ENCODE measurements at places on chromosomes 2 and 18.

- DNase-seq = no peak
These were observed 178.1 kb downstream of the TWIST2 start for GRCh38 chr2:239025951-239026461.

DNA sequence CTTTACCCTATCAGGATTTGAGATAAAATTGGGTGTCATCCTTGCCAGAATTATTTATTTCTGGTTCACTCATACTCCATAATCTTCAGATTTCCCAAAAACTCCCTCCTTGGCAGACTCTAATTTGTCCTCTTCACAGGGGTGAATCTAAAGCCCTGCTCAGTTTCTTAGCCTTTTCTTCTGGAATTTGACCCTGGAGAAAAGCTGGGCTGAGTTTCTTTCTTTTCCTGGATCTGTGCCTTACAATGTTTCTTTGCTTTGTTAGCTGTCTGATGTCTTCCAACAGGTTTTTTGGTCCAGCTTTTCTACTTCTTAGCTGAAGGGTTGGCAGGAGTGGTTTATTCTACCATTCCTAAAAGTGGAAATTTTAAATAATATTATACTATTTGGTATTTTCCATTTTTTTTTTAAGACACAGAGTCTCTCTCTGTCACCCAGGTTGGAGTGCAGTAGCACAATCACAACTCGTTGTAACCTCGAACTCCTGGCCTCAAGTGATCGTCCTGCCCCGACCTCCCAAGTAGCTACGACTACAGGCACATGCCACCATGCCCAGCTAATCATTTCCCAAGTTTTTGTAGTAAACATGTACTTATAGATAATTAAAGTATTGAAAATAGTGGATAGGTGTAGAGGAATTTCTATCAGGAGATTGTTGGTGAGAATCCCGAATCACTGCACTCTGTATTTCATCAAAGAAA, 138.4 kb upstream of the TWIST2 start:
- no peak for DNase-seq

DNA sequence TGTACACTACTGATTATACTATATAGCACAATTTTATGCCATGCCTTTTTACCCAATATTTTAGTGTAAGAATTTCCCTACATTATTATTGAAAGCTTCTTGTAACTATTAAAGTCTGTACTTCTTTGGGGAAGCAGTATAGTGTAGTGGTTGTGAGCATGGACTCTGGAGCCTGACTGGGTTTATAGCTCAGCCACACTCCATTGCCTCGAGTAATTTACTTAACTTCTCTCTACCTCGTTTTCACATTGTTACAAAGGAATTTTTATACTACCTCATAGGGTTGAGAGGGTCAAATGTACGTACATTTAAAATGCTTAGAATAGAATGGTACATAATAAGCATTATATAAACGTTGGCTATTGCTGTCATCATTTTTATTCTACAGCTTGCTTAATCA, 139.2 kb downstream of the UBR3 start:
- DNase-seq = no peak

- DNase-seq = no peak
These were observed 314.4 kb upstream of the CDH7 start for GRCh38 chr18:65436430-65436829.

- DNase-seq = no peak
These were observed at the start of gene TRIM54 for GRCh38 chr2:27281855-27282559. Gene TRIM54, plus strand, starts transcription at chr2:27282429. Its CDS starts 303 bp downstream, at chr2:27282732.

DNA sequence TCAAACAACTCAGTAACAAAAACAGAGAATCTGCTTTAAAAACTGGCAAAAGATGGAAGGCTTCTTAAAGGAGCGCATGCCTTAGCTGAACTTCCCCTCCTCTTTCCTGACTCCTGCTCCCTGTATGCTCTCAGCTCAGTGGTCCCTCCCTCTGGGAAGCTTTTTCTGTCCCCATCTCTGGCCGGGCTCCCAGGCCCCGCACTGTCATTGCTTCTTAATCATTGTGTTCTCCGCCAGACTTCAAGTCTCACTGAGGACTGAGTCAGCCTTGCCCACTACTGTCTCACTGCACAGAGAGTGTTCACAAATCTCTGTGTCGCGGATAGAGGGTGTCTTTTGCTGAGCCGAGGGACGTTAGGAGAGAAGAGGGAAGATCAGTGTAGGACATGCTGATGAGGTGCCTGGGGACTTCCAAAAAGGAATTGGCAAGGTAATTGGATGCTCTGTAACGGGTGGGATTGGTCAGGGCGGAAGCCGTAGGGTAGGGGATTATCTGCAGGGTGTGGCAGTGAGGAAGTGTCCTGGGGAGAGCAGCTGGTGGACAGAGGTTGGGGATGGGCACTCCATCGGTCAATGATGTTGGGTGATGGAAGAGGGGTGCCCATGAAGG, 16.2 kb downstream of the TOGARAM2 start:
- DNase-seq = no peak

DNA sequence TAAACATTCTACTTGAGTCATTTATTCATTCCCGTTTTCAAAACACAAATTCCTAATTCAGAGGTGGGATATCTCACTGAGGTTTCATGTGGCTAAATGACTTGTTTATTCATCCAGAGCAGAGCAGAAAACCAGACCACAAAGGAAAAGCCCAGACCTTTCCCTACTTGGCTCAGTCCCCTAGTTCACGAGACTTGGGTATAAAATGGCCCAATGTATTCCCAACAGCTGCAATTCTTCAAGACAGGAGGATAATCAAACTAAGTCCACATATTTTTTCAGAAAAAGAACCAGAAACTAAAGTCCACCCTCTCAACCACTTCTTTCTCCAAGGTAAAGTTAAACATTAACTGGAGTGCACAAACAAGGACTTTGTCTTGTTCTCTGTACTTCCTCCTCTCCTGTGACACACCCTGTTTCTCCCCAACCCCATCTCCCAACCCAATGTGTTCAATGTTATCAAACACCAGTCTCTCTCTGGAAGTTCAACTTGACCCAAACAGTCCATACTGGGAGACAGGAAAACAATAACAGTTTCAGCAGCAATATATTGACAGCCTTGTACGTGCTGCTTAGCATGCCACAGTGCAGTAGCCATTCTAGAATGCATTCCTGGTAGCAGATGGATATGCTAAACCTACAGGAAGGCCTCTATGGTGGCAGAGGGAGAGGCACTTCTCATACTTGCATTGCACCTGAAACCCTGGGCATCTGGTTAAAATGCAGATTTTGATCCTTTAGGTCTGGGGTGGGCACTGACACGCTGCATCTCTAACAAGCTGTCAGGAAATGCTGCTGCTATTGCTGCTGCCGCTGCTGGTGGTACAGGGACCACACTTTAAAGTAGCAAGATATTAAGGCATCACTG, 110.7 kb downstream of the INO80D start:
- DNase-seq = no peak

- no peak for DNase-seq
These were observed 52.0 kb upstream of the CD226 start for GRCh38 chr18:69999656-70000055.

- DNase-seq = no peak
These were observed 38.0 kb upstream of the GPD2 start for GRCh38 chr2:156398176-156398575.

- no peak for DNase-seq
These were observed 125.4 kb downstream of the CTIF start for GRCh38 chr18:48663931-48664847.

DNA sequence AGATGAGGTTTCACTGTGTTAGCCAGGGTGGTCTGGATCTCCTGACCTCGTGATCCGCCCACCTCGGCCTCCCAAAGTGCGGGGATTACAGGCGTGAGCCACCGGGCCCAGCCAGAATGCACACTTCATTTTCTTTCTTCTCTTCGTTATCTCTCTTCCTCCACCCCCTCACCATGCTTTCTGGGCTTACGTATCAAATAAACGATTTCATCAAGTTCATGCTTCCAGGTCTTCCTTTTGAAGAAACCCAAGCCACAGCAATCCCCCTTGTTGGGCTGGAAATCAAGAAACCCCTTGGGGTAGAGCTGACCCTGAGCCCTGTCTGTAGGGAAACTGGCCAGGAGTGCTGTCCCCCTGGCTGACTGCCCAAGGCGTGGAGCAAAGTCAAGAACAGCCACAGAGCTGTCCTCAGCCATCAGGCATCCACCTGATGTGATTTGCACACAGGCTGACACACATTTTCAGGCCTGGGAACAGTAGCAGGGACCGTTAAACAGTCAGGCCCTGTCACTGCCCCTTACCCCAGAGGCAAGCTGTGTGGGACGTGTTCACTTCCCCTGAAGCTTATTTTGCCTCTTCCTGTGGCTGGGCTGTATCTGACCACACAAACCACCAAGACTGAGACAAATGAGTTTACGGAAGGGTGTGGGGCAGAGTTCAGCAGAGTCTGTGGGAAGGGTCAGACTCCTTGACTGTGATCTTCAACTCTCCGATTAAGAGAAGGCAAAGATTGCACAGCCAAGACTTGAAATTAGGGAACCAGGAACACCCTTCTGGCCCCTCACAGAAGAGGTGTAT, 15.1 kb upstream of the NMUR1 start:
- peak; percentile 67 for DNase-seq

GRCh38 chr2:18900691-18901141, 311.3 kb upstream of the NT5C1B start:
- no peak for DNase-seq

- DNase-seq = no peak
These were observed 84.7 kb downstream of the ZNF407 start for GRCh38 chr18:74682141-74682990.

- no peak for DNase-seq
These were observed 186.6 kb downstream of the MYO5B start for GRCh38 chr18:50008306-50008705.

GRCh38 chr2:74924463-74925265, 33.8 kb upstream of the POLE4 start:
- no peak for DNase-seq

- DNase-seq = no peak
These were observed 305.7 kb downstream of the DYSF start for GRCh38 chr2:71759060-71759459.

GRCh38 chr2:39127973-39128372, 7.1 kb upstream of the SOS1 start:
- no peak for DNase-seq

GRCh38 chr2:45169339-45170190, 160.3 kb upstream of the SIX2 start:
- DNase-seq = no peak

DNA sequence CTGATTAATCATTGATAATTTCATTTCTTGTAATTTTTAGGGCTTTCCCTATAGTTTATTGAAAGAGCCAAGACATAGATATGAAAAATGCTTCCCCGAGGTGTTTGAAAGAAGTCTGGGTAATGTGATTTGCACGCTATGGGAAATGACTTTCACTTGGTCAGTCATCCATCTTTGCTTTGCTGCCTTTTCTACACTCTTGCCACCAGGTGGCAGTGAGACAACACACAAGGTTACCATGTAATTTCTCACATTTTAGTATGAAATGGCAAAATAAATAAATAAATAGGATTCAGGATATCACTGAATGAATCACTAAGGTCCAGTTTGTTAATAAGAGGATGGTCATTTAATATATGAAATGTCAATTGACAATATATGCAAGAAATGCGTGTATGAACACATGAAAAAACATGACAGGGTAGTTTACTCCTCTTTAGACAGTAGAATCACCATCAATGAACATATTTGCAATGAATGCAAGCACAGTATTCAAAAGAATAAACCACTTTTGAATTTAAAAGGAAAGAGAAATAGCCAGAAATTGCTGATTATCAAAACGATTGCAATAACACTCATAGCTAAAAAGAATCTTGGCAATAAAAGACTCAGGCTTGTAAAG, 52.2 kb upstream of the KCNH7 start:
- DNase-seq = peak; percentile 53

DNA sequence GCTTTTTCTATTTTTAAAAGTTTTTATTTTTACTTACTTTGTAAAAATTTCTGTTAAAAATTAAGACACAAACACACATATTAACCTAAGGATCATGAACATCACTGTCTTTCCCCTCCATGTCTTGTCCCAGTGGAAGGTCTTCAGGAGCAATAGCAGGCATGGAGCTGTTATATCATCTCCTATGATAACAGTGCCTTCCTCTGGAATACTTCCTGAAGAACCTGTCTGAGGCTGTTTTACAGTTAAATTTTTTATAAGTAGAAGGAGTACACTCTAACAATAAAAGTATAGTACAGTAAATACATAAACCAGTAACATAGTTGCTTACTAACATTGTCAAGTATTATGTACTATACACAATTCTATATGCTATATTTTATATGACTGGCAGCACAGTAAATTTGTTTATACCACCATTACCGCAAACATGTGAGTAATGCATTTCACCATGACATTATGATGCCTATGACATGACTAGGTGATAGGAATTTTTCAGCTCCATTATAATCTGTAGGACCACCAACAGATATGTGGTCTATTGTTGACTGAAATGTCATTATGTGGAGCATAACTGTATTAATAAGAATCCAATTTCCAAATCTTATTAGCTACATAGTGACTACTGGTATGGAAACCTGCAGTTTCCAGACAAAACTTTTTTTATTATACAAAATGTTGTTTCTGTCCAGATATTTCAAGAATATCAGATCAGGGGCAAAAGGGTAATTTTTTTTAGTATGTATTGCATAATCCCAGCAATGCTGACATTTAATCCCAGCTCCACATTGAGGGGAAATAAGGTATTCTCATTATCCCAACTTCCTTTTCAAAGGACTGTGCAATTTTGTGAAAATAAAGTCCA, 337.2 kb upstream of the SLC39A10 start:
- DNase-seq = no peak

Measured in non-pigmented ciliary epithelial cell (primary cell).